AG20443 (cell line): ENCODE measurements at places on chromosomes 3 and 15.
A peak's percentile ranks its signal among the peaks of the same experiment; 100 is the strongest.

- no peak for DNase-seq
Observed at GRCh38 chr15:90360746-90361145, 8.7 kb downstream of the ZNF774 start.

- no peak for DNase-seq
Observed at GRCh38 chr15:73437543-73438109, 5.3 kb upstream of the REC114 start.

GRCh38 chr15:66921319-66921915, 144.0 kb upstream of the SMAD3 start:
- no peak for DNase-seq

- DNase-seq: no peak
Observed at GRCh38 chr15:67280217-67280616, 25.6 kb downstream of the IQCH start.

GRCh38 chr3:138718849-138719248, 110.3 kb downstream of the FAIM start:
- no peak for DNase-seq

DNA sequence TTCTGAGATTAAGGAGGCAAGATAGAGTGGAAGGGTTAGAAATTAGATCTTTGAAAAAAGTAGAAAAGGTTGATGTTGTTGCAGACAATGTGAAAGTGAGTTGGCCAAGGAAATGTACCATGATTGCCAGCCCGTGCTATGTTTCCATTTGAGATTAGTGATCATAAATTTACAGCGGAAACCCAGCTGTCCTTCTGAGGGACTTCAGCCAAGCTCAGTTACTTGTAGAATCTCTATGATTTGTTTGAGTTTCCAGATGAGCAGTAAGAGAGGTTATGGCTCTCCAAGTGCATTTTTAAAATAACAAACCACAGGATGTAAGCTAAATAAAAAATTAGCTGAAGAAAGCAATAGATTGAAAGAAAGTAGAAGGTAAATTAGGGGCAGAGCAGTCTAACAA, 54.2 kb upstream of the RBMS3 start:
- peak; percentile 9 for DNase-seq

DNA sequence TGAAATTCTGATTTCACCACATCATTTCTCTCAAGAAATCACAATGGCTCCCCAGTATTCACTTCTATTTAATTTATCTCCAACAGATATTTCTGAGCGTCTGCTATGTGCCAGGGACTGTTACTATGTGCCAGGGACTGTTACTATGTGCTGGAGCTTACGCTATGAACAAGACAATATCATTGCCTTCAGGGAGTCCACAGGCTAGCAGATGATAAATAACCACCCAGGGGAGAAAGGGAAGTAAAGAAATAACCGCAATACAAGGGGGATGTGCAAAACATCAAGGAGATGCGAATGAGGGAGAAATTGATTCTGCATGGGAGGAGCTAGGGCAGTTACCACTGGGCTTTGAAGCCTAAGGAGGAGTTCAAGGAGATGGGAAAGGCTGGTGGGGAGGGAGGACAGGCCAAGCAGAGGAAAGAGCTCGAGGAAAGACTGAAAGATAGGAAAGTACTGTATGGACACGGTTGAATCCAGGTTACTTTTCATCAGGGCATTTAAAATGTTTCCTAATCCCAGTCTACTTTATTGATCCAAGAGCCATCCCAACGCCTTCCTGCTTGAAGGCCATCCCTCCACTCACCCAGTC, 2.5 kb downstream of the THSD4 start:
- DNase-seq: no peak

DNA sequence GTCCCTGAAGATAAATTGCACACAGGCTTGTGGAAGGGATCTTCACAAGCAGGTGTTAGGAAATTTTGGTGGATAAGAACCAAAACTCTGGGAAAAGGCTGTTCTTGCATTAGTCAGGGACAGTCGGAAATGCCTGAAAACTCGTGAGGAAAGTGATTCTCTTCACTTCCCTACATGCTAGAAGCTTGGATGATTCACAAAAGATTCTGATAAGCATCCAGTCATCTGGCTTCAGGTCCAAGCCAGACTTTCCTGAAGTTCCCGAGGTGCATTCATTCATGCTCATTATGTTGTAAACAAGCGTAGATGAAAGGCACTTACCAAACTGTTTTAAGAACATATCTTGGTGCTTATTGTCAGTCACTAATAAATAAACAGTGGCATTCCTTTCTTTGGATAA, 1028.7 kb downstream of the NTRK3 start:
- peak; percentile 16 for DNase-seq

DNA sequence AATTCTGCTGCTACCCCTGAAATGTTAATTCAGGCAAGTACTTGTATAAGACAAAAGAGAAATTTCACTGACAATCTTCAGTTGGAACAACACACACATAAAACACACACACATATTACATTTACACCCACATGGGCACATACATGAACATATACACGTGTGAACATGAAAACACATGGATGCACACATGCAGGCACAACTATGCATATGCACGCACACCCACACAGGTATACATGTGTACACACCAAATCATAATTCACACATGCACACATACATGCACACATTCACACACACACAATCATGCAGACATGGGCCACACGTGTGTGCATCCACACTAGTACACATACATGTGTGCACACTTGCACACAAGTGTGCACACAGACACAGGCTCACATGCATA, 277.8 kb downstream of the OCA2 start:
- DNase-seq: no peak

- DNase-seq: no peak
Observed at GRCh38 chr15:55868707-55869106, 124.7 kb downstream of the NEDD4 start.

DNA sequence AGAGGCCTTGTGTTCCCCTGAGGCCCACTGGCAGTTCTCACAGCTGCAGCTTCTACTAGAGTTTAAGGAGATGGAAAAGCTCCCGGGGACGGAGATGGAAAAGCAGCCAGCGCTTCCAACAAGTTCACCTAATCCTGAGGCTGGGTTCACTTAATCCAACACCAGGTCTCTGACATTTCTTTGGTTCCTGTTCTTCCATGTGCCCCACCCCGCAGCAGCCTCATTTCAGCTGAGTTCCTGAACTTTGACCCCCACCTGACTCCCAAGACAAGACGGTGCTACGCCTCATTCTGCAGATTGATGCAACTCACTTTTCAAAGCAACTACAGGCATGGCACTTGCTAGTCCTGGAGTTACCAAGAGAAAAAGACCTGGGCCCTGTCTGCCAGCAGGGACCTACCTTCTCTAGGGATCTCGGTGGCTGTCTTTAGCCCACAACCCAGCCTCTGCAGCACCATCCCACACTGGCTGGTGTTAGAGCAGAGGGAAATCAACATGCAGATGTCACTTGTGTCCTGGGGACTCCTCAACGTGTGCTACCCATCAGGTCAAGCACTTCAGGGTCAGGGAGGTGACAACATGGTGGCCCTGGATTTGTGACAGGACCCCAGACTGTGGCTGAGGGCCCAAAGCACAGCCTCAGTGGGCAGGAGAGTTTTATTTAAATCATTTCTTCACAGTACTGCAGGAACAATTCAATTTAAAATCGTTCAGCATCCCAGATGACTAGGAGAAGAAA, 406.1 kb downstream of the VPS13C start:
- DNase-seq: no peak

DNA sequence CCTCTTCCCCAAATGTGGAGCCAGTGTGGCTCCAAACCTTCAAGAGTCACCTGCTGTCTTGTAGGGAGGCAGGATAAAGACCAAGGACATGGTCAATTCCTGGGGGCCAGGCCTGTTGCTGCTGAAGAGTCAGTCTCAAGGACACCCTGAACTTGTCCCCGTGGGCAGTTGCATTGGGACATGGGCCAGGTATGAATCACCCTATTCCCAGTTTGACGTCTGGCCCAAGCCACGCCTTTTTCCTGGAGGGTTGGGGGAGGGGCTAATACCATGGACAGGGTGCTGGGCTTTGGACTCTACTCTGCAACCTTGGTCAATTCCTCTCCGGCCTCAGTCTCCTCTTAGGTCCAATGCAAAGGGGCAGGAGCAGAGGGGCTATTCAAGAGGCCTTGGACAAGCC, 10.4 kb downstream of the ATP2B2 start:
- DNase-seq: no peak

- DNase-seq: no peak
Observed at GRCh38 chr3:170631755-170632488, 46.0 kb upstream of the SLC7A14 start.

- no peak for DNase-seq
Observed at GRCh38 chr15:28104326-28104725, 5.2 kb upstream of the OCA2 start.

DNA sequence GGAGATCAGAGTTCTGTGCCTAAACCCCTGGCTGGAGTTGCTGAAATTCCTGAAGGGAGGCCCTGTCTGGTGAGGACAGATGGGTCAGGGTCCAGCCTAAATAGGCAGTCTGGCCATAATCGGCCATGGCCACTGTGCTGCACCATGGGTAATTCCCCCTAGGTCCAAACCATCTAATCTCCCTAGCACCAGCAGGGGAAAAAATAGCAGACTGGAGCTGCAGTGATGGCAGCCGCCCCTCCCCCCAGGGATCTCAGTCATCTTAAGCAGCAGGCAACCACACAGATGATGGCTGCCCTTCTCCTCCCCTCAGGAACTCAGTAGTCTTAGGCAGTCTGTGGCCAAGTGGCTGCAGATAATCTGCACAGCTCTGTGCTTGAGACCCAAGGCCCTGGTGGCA, 68.4 kb upstream of the CD96 start:
- no peak for DNase-seq

- no peak for DNase-seq
Observed at GRCh38 chr3:12454816-12455121, 29.5 kb upstream of the TSEN2 start.

DNA sequence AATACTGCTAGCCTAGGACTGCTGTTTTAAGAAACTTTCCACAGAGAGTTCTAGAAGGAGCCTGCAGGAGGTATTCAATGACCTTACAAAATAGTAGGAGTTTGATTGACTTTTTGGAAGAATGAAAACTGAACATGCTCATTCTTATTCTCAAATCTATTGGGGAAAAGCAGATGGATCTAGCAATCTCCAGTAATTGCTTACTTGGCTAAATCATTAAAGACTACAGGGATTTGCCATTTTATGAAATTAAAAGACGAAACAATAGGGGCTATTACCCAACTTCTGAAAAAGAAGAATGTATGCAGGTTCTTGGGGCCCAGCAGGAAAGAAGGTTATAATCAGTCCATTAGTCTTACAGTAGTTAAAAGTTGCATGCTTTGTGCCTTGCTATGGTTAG, 29.9 kb upstream of the PEX5L start:
- no peak for DNase-seq

DNA sequence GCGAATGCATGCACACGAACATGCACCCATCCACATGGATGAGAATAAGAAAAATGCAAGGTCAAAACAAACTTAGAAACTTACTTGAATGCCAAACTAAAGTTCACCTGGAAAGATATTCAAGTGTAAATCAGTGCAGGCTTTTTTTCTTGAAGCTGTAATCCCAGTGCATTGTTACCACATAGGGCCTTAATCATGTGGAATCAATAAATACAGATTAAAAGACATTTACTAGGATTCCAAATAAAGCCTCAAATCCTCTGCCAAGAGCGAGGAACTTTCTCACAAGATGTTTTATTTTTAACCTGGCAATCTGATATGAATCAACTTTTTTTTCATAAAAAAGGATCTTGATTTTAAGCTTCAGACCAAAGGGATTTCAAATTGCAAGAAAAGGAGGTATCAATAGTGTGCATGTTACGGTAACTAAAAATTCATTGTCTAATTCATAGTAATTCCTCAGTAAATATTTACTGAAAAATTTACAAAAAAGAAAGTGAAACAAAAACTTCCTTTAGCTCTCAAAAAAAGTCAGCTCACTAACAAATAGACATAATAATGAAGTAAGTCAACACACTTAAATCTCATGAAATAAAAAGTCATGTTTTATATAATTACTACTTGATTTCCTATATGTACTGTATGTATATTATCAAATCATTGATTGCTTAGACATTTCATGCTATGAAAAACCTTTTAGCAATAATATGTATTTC, 978.6 kb downstream of the PLOD2 start:
- DNase-seq: no peak
